ELF-1 (cell line): ENCODE measurements at places on chromosomes 2 and 18.

DNA sequence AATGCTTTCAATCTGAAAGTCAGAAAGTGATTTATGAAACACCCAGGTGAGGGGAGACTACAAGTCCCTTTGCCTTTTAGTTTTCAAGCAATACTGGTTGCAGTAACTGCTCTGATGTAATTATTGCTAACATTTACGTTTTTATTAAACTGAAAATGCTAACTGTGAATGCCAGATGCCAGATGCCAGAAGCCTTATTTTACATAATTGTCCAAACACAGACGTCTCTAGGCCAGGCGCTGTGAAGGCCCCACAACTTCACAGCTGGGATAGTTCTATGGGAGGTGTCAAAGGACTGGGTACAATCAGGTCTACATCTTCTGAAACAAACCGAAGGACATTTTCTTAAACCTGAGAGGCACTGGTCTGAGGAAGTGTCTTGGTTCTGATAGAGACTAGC, 27.5 kb upstream of the MSGN1 start:
- DNase-seq: no peak

DNA sequence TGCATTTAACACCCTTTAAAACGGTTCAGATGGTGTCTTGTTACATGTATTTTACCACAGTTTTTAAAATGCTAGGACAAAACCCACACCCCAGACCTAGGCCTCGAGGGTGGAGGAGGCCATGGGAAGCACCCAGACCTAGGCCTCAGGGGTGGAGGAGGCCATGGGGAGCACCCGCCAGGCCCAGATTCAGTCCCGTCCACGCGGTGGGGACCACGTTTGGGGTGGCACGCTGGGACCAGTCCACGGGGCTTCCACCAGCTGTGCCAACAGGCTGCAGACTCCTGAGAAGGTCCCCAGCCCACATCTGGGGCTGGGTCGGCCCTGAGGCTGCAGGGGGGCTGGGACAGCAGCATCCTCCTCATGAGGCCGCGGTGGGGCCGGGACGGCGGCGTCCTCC, 63.4 kb downstream of the SLC66A2 start:
- no peak for DNase-seq

DNA sequence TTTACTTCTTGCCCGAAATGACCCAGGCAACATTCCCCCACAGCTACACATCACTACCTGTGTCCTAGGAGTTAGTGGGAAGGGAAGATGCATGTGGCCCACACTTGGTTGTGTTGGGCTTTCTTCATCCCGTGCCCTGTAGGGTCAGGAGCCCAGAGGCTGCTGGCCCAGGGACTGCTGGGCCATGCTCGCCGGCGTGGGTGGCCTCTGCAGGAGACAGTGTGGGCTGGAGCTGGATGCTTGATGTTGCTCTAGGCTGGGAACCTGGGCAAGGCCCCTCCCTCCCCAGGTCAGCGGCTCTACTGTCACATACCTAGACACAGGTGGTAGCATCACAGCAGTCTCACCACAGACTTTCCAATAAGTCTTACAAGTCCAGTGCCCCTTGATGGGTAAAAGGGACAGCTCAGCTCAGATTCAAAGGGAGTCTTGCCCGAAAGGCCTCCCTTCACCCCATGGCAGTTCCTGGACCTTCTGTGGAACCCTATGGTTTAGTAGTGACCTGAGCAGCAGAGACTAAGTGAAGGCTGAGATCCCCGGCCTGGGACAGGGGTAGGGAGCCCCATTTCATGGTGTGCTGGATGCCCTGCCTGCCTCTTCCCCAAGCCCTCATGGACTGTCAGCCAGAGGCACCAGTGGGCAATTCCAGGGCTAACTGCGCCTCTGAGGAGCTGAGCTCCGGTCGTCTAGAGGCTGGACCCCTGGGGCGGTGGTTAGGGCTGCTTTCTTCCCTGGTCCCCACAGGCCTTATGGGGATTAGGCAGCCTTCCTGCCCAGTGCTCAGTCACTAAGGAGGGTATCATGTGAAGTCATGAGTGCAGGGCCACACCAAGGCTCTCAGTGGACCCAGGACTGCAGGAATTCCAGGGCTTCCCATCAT, 45.4 kb upstream of the FAHD2A start:
- DNase-seq: no peak

DNA sequence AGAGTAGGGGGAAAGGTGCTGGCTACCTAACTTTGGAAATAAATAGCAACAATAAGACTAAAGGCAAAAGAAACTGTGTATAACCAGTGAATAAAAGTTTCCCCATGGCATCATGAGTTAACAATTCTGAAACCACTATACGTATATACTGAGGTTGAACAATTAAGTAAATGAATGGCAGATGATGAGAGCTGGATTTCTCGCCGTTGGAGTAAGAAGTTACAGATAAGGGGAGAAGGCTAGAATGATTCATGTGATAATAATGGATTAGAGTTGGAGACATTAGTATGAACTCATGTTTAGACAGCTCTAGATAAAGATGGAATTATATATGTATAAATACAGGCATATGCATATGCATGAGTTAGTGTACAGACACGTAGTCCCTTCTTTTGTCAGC, 152.7 kb downstream of the UBR3 start:
- no peak for DNase-seq

DNA sequence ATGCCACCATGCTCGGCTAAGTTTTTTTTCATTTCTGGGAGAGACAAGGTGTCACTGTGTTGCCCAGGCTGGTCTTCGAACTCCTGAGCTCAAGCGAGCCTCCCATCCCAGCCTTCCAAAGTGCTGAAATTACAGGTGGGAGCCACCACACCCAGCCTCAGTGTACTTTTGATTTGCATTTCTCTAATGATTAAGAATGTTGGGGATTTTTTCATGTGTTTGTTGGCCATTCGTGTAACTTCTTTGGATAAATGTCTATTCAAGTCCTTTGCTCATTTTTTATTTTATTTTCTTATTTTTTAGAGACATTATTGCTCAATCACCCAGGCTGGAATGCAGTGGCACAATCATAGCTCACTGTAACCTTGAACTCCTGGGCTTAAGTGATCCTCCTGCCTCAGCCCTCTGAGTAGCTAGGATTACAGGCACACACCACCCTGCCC, 73.1 kb downstream of the TMEM185B start:
- no peak for DNase-seq

DNA sequence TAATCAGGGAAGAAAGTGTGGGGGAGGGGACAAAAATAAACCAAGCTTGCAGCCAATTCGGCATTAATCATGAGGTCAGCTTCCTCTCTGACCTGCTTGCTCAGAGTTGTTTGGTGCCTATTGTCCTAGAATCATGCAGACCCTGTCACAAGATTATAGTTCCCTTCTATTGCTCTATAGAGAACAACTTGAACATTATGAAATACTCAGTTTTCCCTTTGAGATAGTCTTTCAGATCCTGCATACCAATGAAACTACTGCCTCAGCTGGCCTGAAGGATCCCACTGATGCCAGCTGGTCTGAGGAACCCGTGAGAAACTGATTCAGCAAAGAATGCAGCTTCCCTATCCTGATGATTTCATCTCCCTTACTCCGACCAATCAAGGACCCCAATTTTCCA, 955 bp upstream of the BBS5 start:
- no peak for DNase-seq

- no peak for DNase-seq
Measured at GRCh38 chr2:216950547-216950946, 90.7 kb upstream of the TNP1 start.

DNA sequence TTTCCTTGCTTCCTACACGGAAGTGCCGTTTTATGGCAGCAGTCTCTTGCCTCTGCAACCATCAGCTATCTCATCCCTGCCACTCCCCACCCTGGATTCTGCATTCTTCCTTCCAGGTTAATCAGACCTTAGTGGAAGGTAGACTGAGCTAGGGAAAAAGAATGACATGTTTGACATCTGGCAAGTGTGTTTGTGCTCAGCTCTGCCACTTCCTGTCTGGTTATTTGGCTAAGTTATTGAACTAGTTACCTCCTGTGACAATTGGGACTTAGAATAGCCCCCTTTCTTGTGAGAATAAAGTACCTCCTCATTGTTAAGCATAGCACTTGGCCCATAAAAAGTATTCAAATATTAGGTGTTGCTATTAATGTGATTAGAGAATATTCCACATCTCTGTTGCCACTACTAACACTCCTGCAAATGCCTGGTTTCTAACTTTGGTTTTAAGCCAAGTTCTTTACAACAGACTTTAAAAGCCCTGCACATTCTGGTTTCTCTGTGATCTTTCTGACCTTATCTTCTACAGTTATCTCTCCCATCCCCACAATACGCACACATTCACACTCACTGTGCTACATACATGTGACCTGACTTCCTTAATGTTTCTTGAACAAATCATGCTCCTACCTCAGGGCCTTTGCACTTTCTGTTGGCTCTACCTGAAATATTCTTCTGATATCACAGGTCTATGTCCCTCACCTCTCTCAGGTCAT, 10.8 kb upstream of the MAPRE2 start:
- no peak for DNase-seq

- DNase-seq: peak; percentile 44
Measured at GRCh38 chr18:6414118-6414722, 491 bp downstream of the L3MBTL4 start.
